MM.1S (cell line): ENCODE measurements at places on chromosomes 12 and 14.

GRCh38 chr12:92400006-92400405 lies 254.4 kb upstream of the BTG1 start:
- no peak for DNase-seq

- DNase-seq, result no peak
Measured at GRCh38 chr12:6057700-6058099, 66.8 kb downstream of the VWF start.

- DNase-seq, result no peak
Measured at GRCh38 chr14:22432348-22432976, 156.6 kb downstream of the DAD1 start.

DNA sequence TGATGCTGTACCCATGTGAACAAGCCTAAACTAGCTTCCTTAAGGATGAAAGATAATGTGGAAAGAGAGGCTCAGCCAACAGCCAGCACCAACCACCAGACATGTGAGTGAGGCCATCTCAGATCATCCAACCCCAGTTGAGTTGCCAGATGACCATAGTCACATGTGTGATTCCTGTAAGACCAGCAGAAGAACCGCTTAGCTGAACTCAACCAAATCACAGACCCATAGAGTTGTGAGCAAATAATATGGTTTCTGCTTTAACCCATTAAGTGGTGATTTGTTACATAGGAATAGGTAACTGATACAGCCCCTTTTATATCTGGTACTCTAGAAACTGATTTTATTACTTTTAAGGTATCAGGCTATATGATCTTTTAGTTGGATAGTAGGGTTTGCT lies 17.6 kb upstream of the ELK3 start:
- DNase-seq, result no peak

- DNase-seq, result no peak
Measured at GRCh38 chr12:118537481-118537917, 161.1 kb downstream of the SUDS3 start.

- DNase-seq, result no peak
Measured at GRCh38 chr12:93886533-93887511, 209.6 kb downstream of the CRADD start.

GRCh38 chr14:78307671-78308070 lies 137.5 kb downstream of the NRXN3 start:
- no peak for DNase-seq

- DNase-seq, result peak; percentile 73
Measured at GRCh38 chr12:121789800-121790728, 3.4 kb downstream of the RHOF start.

DNA sequence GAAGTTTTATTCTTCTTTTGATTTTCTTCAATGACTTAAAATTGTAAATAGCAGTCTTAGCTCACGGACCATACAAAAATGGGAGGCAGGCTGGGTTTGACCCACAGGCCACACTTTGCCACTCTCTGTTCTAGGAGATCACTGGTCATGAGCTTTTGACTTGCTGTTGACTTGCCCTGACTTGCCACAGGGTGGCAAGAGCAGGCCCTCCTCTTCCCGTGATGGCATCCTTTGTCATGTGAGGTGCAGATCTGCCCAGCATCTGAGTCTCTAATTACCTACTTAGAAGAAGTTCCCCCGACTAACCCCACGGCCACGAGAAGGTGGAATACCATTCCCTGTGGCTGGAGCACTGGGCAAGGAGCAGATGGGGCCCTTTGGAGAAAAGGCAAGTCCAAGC lies 81.0 kb upstream of the SCAF11 start:
- DNase-seq, result peak; percentile 36

DNA sequence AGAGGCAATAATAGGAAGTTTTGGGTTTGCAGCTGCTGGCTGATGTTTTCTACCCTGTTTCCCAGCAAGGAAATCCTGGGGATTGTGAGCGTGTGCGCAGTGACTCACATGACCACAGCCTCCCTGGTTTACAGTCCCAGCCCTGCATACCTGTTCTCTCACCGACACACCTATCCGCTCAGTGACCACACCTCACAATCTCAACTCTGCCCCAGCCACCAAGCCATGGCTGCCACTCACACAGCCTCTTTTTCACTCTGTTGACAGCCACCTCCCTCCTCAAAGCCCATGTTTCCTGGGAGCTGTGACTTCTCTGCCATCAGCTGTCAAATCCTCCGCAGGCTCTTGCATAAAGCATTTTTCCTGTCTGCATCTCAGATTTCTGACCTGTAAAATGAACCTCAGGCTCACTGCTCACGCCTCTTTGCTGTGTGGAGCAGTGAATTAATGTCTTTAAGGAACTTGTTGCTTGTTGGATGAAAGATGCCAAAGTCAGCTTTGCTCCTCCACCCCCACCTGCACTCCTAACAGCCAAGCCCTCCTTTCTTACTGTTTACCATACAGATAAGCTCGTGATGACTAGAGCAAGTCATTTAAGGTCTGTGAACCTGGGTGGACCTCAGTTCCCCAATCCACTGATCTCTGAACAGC lies 43.5 kb downstream of the B4GALNT3 start:
- no peak for DNase-seq

GRCh38 chr12:66244446-66244845 lies 55.4 kb downstream of the IRAK3 start:
- no peak for DNase-seq

- DNase-seq, result no peak
Measured at GRCh38 chr14:75443203-75443969, 15.6 kb downstream of the JDP2 start.

DNA sequence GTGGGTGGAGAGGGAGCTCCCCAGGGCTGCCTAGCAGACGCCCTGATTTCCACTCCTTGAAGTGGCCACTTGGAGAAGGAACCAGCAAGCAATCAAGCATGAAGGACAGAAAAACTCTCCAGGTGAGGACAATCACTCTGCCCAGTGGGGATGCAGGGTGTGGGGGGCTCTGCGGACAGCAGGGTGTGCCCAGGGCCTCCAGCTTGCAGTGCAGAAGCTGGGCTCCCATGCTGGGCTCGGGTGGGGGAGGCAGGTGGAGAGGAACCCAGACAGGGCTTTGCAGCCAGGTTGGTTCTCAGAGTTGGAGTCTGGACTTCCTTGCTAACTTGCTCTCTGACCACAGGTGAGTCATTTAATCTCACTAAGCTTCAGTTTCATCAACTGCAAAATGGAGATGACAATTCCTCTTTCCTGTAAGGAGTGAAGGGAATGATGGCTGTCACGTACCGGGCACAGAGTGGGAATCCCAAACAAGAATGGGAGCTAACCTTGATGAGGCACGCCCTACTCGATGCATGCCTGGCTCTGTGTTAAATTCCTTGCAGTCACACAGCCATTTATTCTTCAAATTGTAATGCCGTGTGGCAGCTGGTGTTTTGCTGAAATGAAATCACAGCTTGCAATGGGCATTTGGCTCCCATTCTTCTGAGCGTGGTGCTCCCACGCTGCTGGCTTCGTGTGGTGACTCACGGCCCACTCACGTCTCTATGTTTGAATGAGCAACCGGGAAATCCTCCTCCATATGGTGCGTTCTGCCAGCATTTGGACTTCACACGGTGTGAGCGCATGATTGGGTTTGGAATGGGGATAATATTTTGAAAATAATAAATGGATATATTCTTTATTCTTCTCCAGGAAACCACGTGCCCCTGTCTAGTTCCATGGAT lies 75.2 kb downstream of the PRIMA1 start:
- no peak for DNase-seq

DNA sequence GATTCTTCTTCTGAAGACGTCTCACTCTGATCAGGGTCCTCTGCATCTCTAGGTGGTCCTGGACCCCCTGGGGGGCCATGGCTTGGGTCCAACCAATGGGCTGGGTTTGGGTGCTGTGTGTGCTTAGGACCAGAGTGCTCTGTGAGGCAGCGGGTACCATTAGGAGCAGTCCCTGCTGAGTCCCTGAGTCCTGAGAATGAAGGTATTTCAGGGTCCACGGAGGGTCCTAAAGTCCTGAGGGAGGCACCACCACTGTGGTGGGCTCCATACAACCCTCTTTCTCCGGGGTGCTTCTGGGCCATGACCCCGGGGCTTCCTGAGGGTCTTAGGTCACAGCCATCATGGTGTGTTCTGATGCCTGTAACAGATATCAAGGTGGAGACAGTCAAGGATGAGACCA lies 1.0 kb downstream of the DNAJC14 start:
- DNase-seq, result no peak

DNA sequence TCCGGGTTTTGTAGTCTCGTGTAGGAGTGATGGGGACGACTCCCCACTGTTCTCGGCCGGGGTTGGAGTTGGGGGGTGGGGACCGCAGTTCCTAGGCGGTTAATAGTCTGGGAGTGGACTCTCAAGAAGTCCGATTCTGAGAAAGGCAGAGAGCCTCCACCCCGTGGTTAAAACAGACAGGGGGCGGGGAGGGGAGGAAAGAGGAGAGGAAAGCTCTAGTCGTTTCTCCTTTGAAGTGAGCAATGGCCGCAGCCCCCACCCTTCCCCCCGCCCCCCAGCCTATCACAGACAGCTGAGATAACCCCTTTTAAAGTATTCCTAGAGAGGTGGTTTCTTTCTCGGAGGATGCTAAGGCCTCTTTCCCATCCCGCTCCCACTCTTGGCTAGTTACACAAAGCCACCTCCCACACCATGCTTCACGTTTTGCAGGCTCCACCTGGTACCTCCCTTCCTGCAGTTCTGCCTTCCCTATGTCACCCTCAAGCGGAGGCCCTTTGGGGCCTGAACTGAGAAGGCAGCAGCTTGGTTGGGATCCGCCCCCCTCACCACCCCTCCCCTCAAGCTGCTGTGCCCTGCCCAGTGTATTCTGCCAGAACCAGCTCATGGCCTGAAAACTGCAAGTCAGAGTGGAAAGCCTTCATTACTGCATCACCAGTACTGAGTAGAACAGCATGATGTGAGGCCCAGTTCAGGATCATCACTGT lies 853 bp downstream of the USP5 start:
- peak; percentile 63 for DNase-seq

- DNase-seq, result no peak
Measured at GRCh38 chr12:69880571-69880970, 55.5 kb downstream of the MYRFL start.

- DNase-seq, result no peak
Measured at GRCh38 chr12:131151558-131152345, 198.0 kb downstream of the ADGRD1 start.

DNA sequence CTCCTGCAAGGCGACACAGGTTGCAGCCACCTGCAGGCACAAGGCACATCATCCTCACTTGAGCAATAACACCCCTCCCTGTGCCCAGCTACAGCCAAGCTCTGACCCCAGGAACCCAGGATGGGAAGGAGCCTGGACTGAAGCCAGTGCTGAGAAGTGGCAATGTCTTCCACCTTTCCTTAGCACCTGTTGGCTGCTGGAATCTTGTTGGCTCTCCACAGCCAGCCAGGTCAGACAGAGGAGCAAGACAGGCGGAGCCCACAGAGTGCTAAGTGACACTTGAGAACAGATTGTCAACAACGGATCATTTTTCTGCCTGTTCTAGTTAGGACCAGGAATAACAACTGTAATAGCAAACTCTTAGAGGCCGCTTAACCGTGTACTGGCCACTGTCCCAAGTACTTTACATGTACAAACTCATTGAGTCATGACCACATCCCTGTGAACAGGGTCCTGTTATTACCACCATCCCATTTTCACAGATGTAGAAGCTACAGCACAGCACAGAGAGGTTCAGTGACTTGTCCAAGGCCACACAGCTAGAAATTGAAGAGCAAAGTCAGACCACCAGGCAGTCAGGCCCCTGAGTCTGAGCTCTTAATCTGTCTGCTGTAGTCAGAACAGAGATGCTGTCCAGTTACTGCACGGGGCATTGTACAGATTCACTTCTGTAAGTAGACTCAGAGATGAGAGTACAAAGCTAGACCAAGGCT lies 45.6 kb downstream of the RNFT2 start:
- no peak for DNase-seq

- no peak for DNase-seq
Measured at GRCh38 chr12:94779485-94779884, 129.1 kb upstream of the TMCC3 start.

GRCh38 chr14:94679106-94679810 lies 67.1 kb downstream of the SERPINA3 start:
- no peak for DNase-seq

- no peak for DNase-seq
Measured at GRCh38 chr14:68015356-68016254, 196.0 kb downstream of the RAD51B start.

DNA sequence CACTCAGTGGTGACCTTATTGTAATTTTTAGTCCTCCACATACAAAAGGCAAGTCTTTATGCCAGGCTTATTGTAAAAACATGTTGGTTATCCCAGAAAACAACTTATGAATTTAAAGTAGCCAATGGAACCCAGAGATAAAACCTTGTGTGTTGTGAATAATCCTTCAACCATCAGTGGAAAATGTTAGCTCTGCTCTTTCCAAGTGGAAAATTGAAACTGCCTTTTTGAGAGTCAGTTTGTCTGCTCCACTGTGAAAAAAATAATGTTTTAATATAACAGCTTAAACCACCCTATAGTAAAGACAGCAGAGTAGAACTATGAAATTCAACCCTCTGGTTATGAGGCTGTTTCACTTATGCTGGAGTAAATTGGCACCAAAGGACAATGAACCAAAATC lies 112.0 kb downstream of the TTLL5 start:
- no peak for DNase-seq

DNA sequence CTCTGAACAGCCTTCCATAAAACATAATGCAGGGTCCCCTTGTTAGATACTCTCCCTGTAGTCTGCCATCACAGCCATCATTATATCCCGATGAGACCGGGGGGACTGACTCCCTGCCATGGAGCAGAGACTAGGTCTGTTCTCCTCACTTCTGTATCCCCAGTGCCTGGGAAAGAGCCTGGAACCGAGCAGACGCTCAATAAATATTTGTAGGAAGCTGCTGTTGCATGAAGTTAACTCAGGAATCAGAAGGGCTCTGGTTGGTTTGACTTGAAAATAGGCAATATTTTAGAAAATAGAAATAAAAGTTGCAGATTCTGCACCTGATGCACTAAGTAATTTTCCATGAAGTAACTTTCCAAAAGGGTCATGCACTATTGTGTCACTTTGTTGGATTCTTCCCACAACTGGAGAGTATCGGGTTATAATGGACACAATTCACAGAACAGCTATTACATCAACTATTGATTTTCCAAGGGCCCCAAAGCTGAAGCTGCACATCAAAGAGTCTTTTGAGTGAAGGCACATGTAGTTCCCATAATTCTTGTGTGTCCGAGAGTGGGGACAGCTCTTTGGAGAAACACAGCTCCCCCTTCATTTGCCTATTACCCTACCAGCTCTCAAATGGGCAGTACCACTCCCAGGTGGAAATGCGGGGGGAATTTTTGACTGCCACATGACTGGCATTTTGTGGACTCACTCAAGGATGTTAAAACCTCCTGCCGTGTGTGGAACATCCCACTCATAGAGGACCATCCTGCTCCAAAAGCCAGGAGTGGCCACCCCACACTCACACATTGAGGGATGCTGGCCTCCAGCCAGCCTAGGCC lies 18.8 kb downstream of the CLMN start:
- no peak for DNase-seq

- DNase-seq, result no peak
Measured at GRCh38 chr12:46494424-46494823, 121.9 kb upstream of the SLC38A2 start.

GRCh38 chr12:6229224-6230218 lies 29.3 kb downstream of the CD9 start:
- no peak for DNase-seq

- no peak for DNase-seq
Measured at GRCh38 chr14:33569821-33570687, 380.8 kb downstream of the EGLN3 start.

GRCh38 chr12:22105542-22105941 lies 59.5 kb downstream of the CMAS start:
- no peak for DNase-seq
